WTC11 (cell line): ENCODE measurements at places on chromosomes 4 and X. TPM values are rescaled to one million over a fixed set of nuclear protein-coding genes. Genes with fewer than 3 reads are reported as not detected.

Gene PAGE5
- not detected in 3 replicates for total RNA-seq

Gene ARHGAP24
- 1.2 to 2.1 TPM (median 1.4 TPM) in 3 replicates for total RNA-seq

Gene CCDC149
- total RNA-seq = 3.9 to 4.8 TPM (median 4.4 TPM) in 3 replicates

GRCh38 chr4:3389233-3390215 lies 52.2 kb upstream of the HGFAC start:
- peak overlapping the region; percentile 55; the same call in 1 of the 2 replicates for H3K27ac ChIP-seq
- H3K4me3 ChIP-seq = no peak overlapping the region
- no peak for DNase-seq
- no peaks in the 10 kb centered on the region for H3K36me3 ChIP-seq
- H3K27me3 ChIP-seq = no peaks in the 10 kb centered on the region; the same call in 1 of the 2 replicates

GRCh38 chr4:6332042-6332668 lies 62.5 kb downstream of the WFS1 start:
- H3K27ac ChIP-seq = no peak overlapping the region
- H3K36me3 ChIP-seq = peaks cover 2% of the 10 kb centered on the region

- H3K27me3 ChIP-seq = no peaks in the 10 kb centered on the region
- peak overlapping the region; percentile 89 for H3K27ac ChIP-seq
- peaks cover 40% of the 10 kb centered on the region for H3K4me1 ChIP-seq
- no peak for DNase-seq
- no peak overlapping the region for H3K4me3 ChIP-seq
Measured at GRCh38 chr4:125346616-125347015, 31.9 kb downstream of the FAT4 start.

GRCh38 chrX:1380672-1381233 lies 11.2 kb downstream of the SLC25A6 start:
- peaks cover 24% of the 10 kb centered on the region for H3K36me3 ChIP-seq
- peak; percentile 9 for DNase-seq
- no peak overlapping the region for H3K4me3 ChIP-seq
- no peaks in the 10 kb centered on the region for H3K27me3 ChIP-seq

- H3K27ac ChIP-seq = no peak overlapping the region
- H3K4me3 ChIP-seq = no peak overlapping the region
- H3K36me3 ChIP-seq = peaks cover 5% of the 10 kb centered on the region; the same call in 1 of the 2 replicates
- no peaks in the 10 kb centered on the region for H3K27me3 ChIP-seq
Measured at GRCh38 chr4:33890841-33891240, 2353.5 kb downstream of the ARAP2 start.

DNA sequence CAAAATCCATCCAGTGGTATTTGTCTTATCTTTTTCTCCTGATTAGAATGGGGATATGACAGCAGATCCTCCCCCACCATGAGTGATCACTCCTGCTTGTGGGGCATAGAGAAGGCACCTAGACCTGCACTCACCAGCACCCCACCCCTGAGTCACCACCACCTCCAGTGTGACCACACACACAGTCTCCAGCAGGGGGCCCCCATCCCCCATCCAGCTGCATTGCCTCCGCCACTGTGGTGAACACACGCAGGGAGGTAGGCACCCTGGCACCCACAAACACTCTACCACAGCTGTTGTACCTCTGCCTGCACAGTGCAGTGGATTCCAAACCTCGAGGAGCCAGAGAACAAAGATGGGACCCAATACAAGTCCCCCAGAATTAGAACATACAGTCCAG lies 9.0 kb upstream of the MAGEA8 start:
- peaks cover 2% of the 10 kb centered on the region; the same call in 1 of the 2 replicates for H3K27me3 ChIP-seq
- no peaks in the 10 kb centered on the region for H3K36me3 ChIP-seq
- peaks cover 9% of the 10 kb centered on the region for H3K4me1 ChIP-seq
- H3K27ac ChIP-seq = no peak overlapping the region

DNA sequence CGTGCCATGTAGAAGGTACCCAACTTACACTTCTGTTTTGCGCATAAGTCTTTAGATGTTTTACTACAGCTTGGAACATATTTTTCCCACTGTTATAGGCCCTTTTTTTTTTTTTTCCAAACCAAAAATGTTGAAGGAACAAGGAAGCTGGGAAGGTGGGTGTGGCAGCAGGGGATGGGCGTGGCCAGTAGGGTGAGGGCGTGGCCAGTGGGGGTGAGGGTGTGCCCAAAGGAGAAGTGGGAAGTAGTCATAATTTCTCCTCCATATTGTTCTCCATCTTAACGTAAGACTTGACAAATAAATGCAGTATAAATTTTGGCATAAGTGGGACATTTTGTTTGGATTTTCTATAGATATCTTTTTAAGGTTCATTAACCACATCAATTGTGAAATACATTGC lies 30.4 kb downstream of the CLDN22 start:
- H3K4me3 ChIP-seq = no peak overlapping the region
- H3K27me3 ChIP-seq = no peaks in the 10 kb centered on the region
- H3K4me1 ChIP-seq = no peaks in the 10 kb centered on the region
- H3K27ac ChIP-seq = no peak overlapping the region
- H3K36me3 ChIP-seq = peaks cover 75% of the 10 kb centered on the region

GRCh38 chr4:3128976-3129375 lies 54.5 kb downstream of the HTT start:
- no peak overlapping the region for H3K4me3 ChIP-seq
- no peak overlapping the region for H3K27ac ChIP-seq
- no peaks in the 10 kb centered on the region for H3K27me3 ChIP-seq
- no peaks in the 10 kb centered on the region for H3K4me1 ChIP-seq
- no peak for DNase-seq
- peaks cover 66% of the 10 kb centered on the region for H3K36me3 ChIP-seq

DNA sequence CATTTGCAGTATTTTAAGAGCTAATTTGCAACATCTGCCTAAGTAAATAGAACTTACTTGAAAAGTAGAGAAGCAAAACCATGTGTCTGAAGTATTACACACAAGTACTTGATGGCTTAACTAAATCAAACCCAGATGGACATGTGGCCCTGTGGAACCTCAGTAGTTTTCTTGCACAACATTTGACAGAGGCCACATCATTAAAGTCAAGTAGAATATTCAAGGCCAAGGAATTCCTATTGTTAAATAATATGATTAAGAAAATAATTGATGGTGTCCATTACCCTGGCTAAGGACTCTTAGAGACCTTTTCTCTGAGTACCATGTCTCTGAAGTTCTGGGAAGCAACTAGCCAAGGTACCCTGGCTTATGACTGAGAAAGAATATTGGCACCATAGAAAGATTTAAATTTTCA lies 135.4 kb upstream of the OTUD4 start:
- H3K27ac ChIP-seq = no peak overlapping the region
- DNase-seq = no peak
- no peak overlapping the region for H3K4me3 ChIP-seq
- no peaks in the 10 kb centered on the region for H3K27me3 ChIP-seq
- H3K36me3 ChIP-seq = no peaks in the 10 kb centered on the region

Gene TMPRSS11B
- not detected in 3 replicates for total RNA-seq

DNA sequence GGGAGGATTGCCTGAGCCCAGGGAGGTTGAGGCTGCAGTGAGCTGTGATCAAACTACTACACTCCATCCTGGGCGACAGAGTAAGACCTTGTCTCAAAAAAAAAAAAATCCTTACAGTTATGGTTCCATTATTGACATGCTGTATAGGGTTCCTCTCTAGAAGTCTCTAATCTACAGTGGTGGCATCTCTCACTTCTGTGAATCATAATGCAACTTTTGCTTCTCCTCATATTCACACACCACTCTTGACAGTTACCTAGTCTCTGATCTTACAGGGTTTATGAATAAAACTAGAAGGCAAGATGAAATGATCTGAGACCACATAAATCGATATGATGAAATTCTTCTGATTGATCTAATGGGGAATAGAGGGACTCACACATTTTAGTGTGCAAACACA lies 40.6 kb downstream of the DOCK11 start:
- H3K27me3 ChIP-seq = no peaks in the 10 kb centered on the region
- H3K4me1 ChIP-seq = peaks cover 46% of the 10 kb centered on the region
- H3K4me3 ChIP-seq = no peak overlapping the region
- DNase-seq = no peak
- H3K27ac ChIP-seq = peak overlapping the region; percentile 32
